ENCODE measurements at places on chromosomes 13 and 19.

GRCh38 chr13:60379837-60380565 lies 17.0 kb upstream of the TDRD3 start:
- no peak for DNase-seq

DNA sequence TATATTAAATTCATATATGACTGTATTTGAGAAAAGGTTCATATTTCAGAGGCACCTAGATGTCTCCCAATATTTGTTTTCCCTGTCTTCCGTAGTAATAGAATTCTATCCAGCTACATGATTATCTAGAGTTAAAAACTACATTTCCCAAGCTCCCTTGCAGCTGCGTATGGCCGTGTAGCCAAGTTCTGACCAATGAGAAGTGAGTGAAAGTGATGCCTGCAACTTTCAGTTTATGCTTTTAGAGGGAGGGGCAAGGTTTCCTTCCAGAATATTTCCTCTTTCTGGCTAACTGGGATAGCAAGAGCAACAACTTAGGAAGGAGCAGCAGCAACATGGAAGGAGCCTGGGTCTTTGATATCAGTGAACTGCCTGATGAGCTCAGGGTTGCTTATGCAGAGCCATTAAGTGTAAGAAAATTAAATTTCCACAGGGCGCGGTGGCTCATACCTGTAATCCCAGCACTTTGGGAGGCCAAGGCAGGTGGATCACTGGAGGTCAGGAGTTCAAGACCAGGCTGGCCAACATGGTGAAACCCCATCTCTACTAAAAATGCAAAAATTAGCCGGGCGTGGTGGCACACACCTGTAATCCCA lies 23.2 kb upstream of the CYP2A13 start:
- DNase-seq, result no peak

DNA sequence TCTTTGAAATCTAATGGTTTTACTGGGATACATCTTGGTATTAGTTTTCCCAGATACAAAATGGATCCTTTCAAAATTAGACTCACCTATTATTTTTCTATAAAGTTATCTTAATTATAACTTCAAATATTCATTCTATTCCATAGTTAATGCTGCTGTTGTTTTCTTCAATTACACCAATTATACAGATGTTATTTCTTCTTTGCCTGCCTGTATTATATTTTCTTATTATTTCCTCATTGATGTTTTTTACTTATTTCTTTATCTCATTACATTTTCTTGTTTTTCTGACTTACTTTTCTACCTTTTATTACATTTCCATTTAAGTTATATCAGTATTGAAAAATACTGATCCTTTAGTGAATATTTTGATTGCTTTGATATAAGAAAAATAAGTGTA lies 40.9 kb downstream of the SPACA7 start:
- no peak for DNase-seq

DNA sequence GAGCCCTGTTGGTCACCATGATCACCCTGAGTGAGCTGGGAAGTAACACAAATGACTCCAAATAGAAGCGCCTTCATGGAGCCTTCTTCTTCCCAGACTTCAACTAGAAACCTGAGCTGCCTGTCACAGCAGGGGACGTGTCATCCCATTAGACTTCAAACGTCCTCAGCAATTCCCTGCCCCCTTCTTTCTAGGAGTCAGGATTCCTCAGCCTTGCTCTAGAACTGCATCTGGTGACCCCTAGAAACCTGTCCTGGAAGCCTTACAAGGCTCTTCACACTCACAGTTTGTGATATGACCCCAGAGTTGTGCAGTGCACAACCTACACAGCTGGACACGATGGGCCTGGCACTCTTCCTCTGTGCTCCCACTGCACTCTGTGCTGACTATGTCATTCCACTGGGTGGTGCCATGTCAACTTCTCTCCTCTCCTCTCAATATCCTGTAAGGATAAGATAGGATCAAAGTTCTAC lies 23.6 kb upstream of the TTYH1 start:
- no peak for DNase-seq

GRCh38 chr19:22832031-22832762 lies at the start of gene ZNF723:
Gene ZNF723, plus strand, starts transcription at chr19:22832291. Its CDS starts 89 bp downstream, at chr19:22832380.
- no peak for DNase-seq

- DNase-seq, result peak; percentile 10
Measured at GRCh38 chr13:111184458-111185401, 69.6 kb downstream of the ARHGEF7 start.

- DNase-seq, result no peak
Measured at GRCh38 chr13:48977973-48978372, 2.3 kb downstream of the FNDC3A start.

- peak; percentile 75 for DNase-seq
Measured at GRCh38 chr19:39031368-39032062, 834 bp downstream of the FBXO27 start.

- no peak for DNase-seq
Measured at GRCh38 chr19:45508417-45508860, 1.2 kb downstream of the VASP start.

- no peak for DNase-seq
Measured at GRCh38 chr13:27008733-27009132, 162.9 kb downstream of the USP12 start.

- DNase-seq, result no peak
Measured at GRCh38 chr13:27273658-27274425, 3.2 kb downstream of the RASL11A start.

DNA sequence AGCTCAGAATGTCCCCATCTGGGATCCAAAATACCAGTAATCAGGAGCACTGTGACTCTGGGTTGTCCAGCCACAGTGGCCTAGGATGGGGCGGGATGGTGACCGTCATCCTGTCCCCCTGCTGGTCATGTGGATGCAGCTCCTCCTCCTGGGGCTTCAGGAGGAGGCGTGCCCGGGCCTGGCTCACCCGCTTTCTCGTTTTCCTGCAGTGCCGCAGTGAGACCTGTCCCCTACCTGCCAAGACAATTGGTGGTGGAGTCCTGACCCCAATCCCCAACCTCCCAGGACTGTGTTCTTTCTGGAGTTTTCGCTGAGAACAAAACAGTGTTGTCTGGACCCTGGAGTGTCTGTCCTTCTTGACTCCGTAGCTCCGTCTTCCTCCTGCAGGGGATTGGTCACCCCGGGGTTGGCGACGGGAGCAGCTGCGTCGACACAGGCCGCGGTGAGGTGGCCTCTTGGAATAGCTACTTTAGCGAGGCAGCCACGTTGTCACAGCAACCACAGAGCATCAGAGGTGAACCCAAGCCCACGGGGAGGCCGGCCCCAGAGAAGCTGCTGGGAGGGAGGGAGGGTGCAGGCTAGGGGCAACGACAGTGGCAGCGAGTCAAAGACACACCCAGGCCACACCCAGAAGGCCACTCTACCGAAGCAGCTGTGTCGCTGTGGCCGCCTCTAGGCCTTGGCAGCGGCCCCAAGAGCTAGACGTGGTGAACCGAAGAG lies 10.2 kb upstream of the EMC10 start:
- no peak for DNase-seq

DNA sequence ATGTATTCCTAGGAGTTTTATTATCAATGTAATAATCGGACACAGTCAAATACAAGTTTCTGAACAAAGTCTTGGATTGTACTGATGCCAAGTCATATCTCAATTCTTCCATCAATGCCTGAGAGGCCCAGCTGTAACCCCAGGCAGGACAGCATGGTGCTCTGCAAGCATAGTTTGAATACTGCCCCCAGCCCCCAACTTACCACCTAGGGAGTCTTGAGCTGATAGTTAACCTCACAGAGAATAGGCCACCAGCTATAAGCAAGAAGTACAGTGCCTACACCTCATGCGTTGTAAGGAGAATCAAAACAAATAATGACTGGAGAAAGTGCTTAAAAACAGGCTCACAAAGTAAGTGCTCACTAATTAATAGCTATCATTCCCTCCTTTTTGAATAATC lies 2.7 kb downstream of the PROSER1 start:
- DNase-seq, result no peak

DNA sequence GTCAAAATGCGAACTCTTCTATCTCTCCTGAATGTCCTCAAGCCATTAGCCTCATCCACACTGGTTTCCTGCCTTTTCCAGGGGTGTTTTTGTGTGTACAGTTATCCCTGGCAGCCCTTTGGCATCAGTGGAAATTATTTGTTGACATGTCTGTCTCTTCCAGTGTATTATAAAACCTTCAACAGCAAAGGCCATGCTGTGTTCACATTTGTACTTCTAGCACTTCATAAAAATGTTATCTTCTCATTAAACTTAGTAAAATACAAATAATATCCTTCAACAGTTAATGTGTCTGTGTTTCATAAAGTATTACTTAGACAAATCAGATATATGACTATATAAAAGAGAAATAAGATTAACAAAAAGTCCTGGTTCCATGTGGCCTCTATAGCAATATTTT lies 359.5 kb upstream of the ARGLU1 start:
- DNase-seq, result no peak

DNA sequence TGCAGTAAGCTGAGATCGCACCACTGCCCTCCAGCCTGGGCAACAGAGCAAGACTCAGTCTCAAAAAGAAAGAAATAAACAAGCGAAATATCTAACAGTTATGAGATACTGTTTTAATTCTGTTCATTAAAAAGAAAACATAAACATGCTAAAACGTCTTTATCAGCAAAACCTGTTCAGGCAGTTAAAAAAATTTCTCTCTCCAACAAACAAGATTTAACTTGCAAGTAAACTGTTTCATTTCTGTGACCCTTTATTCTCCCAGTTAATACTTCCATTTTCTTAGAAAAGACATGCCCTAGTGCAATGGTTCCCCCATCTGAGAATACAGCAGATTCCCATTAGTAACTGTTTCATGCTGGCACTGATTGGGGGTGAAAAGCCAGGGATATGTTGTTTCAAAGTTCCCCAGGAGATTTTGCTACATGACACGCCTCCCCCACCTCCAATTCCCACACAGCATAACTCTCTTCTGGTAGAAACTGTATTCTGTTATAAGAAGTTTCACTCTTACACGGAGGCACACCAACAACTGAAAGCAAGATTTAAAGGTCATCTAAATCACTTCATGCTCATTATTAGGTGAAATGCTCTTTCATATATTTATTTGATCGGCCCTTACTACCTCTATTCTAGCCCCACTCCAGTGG lies 24.4 kb downstream of the ELF1 start:
- DNase-seq, result no peak

GRCh38 chr19:10086591-10087192 lies 575 bp downstream of the SHFL start:
- DNase-seq, result peak; percentile 37

GRCh38 chr19:29714371-29714952 lies 599 bp downstream of the C19orf12 start:
- peak; percentile 11 for DNase-seq

- no peak for DNase-seq
Measured at GRCh38 chr13:24228852-24229458, 68.4 kb downstream of the SPATA13 start.

GRCh38 chr19:56751078-56751489 lies 79.5 kb upstream of the ZNF835 start:
- DNase-seq, result no peak

GRCh38 chr19:18051887-18052286 lies 34.8 kb downstream of the IL12RB1 start:
- DNase-seq, result no peak

All from stimulated activated CD8-positive, alpha-beta memory T cell treated with anti-CD3 and anti-CD28 coated beads, Interleukin-4, amount 100 ng/mL, for 24 hours (primary cell).